ENCODE measurements at places on chromosomes 3 and 15.

- no peak for DNase-seq
Observed at GRCh38 chr3:11536936-11537612, 106.6 kb downstream of the VGLL4 start.

GRCh38 chr3:64147211-64147610 lies 78.1 kb downstream of the PRICKLE2 start:
- DNase-seq = no peak

DNA sequence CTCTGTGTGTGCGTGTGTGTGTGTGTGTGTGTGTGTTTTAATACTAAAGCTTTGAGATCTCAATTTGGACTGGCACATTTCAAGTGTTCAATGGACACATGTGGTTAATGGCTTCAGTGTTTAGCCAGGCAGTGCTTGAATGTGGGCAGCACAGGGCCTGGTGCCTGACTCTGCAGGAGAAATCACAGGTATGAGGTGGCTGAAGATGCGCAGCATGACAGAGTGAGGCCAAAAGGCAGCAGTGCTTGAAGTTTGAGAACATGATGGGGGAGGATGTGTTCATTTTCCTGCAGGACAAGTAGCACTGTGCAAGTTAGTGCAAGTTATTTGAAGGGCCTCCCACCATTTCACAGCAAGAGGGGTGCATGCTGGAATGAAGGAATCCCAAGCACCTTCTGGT lies 620.5 kb upstream of the TBL1XR1 start:
- DNase-seq = no peak

- no peak for DNase-seq
Observed at GRCh38 chr15:29563112-29563511, 259.2 kb downstream of the TJP1 start.

DNA sequence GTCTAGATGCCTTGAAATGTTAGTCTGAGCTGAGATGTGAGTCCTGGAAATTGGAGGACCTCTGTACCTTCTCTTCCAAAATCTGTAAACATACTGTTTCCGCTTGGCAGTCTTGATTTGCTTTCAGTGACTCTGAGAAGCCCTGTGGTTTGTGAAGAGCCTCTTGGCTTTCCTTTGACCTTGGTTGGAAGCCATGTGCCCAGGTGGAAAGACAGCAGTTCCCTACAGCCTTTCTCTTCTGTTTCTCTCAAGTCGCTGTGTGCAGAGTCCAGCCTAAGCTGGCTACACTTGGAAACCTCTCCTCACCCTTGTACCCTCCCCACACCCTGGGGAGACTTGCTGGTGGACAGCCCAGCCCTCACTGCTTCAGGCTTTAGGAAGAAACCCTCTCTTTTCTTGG lies 129.8 kb upstream of the CTDSPL start:
- DNase-seq = no peak

GRCh38 chr3:46862369-46863025 lies 747 bp downstream of the MYL3 start:
- no peak for DNase-seq

DNA sequence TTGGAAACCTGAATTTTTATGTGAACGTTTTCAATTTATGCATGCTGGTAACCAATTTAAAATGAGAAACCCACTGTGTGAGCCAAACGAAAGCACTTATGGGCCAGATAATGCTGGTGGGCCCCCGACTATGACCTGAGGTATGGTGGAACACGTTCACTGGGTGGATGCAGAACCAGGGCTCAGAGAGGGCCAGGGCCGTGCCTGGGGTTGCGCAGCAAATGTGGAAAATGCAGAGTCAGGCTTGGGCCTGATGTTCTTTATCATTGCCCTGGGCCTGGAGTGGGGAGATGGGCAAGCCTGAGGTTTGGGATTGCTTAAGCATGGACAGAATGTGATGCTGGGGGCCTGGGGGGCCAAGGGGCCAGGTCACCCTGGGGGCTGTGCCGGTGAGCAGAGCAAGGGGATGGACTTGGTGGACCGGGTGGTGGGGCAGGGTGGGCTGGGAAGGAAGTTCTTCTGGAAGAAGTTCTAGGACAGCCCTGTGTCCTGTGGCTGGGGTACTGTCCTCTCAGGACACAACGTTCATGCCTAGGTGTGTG lies 17.9 kb downstream of the FBLN2 start:
- DNase-seq = no peak

DNA sequence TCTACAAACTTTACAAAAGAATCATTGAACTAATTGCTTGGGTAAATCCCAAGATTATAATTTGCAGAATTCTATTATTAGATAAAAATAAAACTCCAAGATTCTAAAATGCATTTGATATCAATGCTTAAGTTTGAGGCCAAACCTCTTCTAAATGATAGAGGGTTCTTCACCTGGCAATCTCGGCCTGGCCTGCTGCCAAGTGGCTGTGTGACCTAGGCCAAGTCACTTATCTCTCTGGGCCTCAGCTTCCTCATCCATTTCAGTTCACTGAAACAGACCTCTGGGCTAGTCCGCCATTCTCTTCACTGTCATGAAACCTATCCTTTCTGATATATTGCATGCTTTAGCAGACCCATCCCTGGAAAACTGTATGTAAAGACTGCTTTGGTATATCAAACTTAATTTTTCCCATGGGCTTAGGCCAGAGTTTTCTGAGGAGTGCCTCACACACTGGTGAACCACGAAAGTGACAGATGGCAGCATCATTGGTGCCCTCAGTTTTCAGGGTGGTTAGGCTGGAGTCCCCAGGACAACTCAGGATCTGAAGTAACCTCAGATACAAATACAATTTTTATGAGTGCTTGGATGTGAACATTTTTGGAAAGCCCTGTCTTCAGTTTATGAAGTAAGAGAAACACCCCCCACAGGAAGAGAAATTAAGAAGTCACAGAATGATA lies 21.8 kb downstream of the NUDT16 start:
- no peak for DNase-seq

DNA sequence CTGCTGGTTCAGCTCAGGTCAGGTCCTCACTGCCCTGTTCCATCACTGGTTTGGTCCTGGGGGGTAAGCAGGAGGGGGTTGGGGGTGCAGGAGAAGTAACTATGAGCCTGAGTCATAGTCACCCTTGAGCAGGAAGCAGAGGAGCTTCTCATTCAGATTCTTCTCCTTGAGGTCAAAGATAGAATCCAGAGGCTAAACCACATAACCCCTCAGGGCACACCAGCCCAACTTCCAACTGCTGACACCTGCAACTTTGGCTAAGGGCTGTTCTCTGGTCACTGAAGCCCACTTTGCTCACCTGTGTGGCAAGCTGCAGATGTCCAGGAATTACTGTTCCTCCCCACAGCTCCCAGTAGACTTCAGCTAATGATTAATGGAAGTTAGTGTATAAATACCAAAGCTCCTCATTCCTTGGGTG lies 48.8 kb upstream of the LRRFIP2 start:
- no peak for DNase-seq

- DNase-seq = no peak
Observed at GRCh38 chr3:111485086-111485485, 56.9 kb upstream of the CD96 start.

- no peak for DNase-seq
Observed at GRCh38 chr15:20340931-20341661, 200.5 kb downstream of the GOLGA6L6 start.

DNA sequence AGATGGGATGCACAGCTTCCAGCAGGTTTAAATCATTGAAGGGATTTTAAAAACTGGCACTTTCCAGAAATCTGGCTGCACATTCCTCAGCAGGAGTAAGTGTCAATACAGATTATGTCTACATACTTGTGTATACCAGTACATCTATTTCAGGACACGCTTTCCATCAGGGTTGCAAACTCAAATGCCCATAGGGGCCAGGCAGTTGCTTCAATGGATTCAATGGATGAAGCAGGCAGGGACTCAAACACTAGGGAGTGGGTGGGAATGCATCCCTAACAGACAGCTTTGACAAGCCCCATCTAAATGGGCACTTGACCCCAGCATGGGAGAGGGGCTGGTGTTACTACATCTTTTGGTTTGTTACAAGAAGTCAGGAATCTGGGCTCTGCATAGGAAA lies 136.8 kb downstream of the FOXP1 start:
- no peak for DNase-seq

DNA sequence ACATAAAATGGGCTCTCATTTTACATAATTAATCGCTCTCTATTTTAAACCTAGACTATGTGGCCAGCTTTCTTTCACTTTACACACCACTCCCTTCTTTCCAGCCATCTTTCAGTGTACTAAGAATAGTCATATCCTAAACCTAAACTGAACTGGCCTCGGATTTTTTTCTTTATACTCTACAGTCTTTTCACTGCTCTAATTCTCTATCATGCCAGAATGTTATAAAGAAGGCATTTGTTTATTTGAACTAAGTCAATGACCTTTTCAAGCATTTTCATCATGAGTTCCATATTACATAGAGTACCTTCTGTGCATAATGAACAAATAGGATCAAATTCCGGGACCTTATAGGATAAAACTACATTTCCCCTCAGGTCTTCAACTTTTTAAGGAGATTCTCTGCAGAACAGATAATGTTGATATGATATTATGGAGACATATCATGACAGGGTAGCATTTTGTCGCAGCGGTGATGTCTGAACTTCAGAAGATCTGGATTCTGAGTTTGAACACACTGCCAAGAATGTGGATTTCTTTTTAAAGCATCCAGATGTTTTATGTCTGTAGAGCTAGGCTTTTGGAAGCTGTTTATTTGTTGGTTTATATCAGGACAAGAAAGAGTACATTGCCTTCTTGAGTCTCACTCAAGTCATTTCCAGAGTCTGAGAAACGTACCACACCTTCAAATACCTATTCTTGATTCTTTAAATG lies 1047.3 kb downstream of the MCTP2 start:
- DNase-seq = no peak

GRCh38 chr3:172466553-172467130 lies 18.4 kb upstream of the GHSR start:
- no peak for DNase-seq

- peak; percentile 64 for DNase-seq
Observed at GRCh38 chr15:57003418-57003817, 85.0 kb downstream of the TCF12 start.

GRCh38 chr3:127820221-127820825 lies 2.0 kb downstream of the MGLL start:
- no peak for DNase-seq

- no peak for DNase-seq
Observed at GRCh38 chr3:69400683-69401082, 14.8 kb upstream of the FRMD4B start.

DNA sequence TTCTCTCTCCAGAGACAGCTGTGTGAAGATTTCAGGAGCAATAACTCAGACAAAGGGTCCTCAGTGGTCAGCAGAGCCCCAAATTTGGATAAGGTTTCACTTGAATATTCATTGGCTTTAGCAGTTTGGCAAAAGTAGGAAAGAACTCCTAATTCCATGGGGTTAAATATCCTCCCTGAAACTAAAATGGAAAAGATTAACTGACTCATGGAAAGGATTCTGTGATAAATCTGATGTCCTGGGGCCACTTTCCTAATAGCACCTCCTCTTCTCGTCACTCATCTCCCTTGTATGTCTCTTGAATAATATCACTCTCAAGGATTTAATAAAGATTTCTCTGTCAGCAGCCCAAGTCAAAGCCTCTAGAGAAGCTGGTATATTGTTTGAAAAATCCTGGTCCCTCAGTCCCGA lies 33.3 kb upstream of the TBC1D23 start:
- no peak for DNase-seq

- no peak for DNase-seq
Observed at GRCh38 chr15:95588056-95588455, 742.4 kb upstream of the NR2F2 start.

DNA sequence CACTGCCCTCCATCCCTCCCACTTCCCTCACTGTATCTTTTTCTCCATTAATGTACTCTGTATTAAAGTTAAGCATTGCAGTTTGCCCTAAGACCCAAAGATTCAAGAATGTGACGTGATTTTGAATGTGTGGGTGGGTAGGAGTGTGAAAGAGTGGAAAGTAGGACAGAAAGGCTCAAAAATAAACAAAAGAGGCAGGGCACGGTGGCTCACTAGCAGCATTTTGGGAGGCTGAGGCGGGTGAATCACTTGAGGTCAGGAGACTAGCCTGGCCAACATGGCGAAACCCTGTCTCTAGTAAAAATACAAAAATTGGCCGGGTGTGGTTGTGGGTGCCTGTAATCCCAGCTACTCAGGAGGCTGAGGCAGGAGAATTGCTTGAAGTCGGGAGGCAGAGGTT lies 18.4 kb downstream of the TFRC start:
- DNase-seq = no peak

DNA sequence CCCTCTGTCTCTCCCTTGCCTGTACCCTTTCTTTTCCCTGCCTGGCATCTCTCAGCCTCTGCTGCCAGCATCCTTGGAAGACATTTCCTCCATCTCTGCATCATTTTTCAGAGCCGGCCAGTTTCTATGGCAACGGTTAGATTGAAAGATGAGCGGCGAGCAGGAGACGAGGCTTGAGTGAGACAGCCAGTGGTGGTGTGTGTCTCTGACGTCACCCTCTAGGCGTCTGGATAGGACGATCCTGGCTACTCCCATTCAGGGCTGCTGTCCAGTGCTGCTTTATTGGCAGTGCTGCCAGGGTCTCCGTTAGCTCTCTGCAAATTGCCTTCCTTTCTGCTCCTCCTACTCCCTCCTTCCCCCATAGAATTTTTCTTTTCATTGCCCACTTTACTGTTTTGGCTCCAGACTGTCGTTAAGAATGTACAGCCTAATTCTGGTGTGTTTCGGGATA lies 57.9 kb downstream of the TRAK1 start:
- DNase-seq = no peak

DNA sequence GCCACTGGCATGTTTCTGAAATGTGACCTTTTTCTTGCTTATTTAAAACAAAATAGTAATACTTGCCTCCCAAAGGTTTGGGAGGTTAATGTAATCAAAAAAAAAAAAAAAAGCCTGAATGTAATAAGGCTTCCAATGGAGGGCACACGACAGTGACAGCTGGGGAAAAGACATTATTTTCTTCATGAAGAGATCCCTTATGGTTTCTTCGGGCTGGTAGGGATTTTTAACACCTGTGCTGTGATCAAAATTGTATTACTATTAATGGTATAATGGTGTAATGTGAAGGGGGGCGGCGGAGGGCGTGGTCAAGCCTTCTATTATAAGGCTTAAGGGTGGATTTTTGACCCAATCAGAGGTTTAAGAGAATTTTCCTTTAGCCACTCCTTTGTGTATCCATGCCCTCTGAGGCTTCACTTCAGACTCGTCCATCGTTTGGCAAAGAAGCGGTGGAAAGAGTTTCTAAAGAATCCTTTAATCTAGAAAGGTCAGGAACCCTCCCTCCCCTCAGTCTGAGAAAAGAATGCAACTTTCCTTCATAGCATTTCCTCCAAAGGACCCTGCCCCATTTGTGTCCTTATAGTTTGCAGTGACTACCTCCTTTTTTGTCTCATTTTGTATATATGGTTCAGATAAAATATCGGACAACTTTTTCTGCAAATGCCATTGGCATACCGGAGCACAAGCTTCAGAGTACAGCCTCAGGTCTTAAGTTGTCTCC lies 89.5 kb upstream of the CHD2 start:
- no peak for DNase-seq

DNA sequence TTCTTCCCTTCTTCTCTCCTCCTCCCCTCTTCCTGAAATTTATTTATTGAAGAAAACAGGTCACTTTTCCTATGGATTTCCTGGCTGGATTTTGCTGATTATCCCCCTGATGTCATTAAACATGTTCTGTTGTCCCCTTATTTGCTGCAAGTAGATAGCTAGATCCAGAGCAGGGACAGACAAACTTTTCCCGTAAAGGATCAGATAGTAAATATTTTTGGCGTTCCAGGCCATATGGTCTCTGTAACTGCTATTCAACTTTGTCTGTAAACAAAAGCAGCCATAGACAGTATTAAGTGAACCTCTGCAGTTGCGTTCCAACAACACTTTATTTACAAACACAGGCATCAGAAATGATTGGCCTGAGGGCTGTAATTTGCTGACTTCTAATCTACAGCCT lies 241.3 kb downstream of the NEK10 start:
- no peak for DNase-seq

GRCh38 chr3:169610888-169611291 lies 52.6 kb downstream of the MECOM start:
- no peak for DNase-seq
